Stimulated activated CD4-positive, alpha-beta T cell treated with anti-CD3 and anti-CD28 coated beads, TNF-alpha, amount 100 ng/mL, for 24 hours (primary cell): ENCODE measurements at places on chromosomes 2 and 18.

- DNase-seq: peak; percentile 56
Observed at GRCh38 chr2:38722271-38723061, 28.7 kb downstream of the SRSF7 start.

- DNase-seq: no peak
Observed at GRCh38 chr2:182593394-182593975, 122.6 kb upstream of the DNAJC10 start.

GRCh38 chr2:200449149-200449548 is 60.7 kb downstream of the KCTD18 start:
- DNase-seq: no peak

DNA sequence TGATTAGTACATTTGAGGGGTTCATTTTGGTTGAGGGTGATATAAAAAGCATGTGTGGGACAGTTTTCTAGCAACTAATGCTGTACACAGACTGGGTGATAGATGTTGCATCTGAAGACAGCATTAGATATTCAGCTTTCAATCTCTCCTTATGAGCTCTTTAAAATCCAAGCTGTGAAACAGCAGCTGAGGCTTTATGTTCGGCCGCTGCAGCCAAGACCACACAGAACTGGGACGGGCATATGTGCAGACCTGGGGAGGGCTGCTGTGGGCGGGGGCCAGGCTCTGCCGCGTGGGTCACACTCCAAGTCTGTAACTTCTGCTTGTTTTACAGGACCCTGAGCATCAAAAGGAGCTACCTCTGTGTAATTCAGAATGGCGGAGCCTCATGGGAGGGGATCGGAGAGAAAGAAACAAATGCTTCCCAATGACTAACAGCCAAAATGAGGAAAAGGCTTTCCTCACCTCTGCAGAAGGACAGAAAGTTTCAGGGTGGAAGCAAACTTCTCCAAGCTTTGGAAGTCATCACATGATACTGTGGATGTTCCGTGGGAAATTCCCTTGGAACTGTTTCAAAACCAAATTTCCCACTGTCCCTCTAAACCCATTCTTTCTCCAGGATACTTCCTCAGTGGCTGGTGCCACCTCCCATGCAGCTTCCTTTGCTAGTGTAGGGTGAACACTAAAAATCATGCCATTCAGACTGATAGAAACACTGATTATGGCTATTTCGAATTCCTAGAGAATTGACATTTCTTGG is 711.9 kb upstream of the ID2 start:
- no peak for DNase-seq

DNA sequence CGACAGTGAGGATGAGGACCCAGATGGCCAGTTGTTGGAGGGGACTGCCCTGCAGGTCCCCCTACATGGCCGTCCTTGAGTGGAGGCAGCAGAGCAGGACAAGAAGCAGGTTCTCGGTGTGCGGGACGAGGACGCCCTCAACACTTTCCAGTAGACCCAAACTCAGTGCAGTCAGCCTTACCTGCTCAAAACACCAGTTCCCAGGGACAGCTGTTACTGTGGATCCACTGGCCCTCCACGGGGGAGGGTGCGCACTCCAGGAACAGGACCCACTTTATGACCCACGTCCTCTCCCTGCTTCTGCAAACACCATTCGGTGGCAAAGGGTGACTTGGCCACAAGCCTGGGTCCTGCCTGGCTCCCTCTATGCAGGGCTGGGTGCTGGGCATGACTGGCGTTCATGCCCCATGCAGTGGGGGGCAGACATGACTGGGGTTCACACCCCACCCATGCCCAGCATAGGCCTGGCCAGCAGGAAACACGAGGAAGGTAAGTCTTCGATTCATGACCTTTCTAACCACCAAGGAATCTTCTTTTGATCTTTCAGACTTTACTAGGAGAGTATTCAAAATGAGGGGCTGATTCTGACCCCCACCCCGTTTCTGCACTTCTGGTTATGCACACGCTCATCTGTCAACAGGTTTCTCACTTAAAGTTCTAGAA is 233.7 kb downstream of the HDAC4 start:
- no peak for DNase-seq

DNA sequence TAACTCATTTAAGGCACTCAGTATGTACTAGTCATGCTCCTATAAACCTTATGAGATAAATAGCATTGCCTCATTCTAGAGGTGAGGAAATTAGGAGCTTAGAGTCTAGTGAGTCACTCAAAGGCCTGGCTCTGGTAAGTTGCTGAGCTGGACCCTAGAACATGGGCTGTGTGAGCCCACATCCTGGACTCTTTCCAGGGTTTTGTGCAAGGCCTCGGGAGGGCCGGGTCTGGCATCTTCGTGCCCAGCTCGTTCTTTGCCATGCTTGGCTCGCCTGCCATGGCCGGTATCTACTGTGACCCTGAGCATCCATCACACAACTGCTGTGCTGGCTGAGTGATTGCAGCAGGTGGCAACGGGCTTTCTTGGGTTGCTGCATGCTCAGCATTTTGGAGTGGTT is 168.0 kb downstream of the LPIN1 start:
- DNase-seq: no peak

GRCh38 chr2:134917360-134917865 is 1.2 kb upstream of the CCNT2 start:
- no peak for DNase-seq

DNA sequence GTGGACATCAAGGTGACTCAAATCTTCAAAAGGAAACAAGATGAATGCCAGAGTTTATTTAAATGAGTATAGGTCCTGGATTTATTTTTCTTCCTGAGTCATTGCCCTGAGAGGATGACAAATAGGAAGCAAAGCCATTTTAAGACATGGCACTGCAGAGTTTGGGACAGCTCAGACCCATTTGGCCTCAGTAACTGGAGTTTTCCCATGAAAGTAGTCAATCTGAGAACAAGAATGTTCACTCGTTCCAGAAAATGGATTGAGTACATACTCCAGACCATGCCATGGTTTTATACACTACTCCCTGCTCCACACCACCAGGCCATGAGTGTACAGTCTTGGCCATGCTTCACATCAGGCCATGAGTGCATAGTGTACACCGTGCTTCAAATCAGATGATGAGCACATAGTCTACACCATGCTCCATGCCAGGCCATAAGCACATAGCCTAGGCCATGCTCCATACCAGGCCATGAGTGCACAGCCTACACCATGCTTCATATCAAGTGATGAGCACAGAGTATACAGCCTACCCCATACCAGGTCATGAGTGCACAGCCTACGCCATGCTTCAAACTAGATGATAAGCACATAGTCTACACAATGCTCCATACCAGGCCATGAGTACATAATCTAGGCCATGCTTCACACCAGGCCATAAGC is 202.4 kb downstream of the FBXO15 start:
- no peak for DNase-seq

GRCh38 chr2:75053484-75054112 is 95.2 kb downstream of the POLE4 start:
- DNase-seq: no peak

DNA sequence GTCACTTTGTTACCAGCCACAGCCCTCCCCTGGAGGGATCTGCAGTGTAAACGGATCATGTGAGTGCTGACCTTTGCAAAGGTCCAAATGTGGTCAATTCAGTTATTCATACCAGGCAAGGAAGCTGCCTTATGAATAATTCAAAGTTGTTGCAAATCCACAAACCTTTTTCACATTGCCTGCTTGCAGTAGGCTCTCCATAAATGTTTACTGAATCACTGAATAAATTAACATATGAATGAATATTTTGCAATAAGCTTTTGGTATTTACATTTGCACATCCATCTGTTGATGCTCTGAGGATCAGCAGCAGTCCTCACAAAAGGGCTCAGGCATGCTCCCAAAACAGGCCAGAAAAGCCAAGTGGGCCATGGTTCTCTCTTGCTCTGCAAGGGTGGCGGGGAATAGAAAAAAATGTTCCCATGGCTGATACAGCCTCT is 156.8 kb downstream of the VAPA start:
- DNase-seq: no peak

DNA sequence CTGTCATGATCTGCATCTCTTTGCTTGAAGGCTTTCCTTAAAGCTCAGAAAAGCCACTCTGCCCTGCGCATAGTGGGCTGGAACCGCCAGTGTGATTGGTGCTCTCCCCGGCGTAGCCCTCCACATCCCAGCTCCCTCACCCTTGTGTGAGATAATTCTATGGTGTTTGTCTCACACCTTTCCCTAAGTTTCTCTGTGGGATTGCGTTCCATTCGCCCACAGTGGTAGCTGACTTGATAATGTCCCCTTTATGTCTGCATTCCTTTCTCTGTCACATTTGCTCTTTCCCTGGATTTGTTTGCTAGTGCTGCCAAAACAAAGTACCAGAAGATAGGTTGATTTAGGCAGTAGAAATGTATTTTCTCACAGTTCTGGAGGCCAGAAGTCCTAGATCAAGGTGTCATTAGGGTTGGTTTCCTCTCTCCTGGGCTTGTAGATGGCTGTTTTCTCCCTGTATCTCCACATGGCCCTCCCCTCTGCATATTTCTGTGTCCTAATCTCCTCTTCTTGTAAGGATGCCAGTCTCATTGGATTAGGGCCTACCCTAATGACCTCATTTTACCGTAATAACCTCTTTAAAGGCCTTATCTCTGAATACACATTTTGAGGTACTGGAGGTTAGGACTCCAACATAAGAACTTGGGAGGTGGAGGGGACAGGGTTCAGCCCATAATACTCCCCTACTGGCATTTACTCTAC is 7.4 kb upstream of the TMEM87B start:
- DNase-seq: no peak

DNA sequence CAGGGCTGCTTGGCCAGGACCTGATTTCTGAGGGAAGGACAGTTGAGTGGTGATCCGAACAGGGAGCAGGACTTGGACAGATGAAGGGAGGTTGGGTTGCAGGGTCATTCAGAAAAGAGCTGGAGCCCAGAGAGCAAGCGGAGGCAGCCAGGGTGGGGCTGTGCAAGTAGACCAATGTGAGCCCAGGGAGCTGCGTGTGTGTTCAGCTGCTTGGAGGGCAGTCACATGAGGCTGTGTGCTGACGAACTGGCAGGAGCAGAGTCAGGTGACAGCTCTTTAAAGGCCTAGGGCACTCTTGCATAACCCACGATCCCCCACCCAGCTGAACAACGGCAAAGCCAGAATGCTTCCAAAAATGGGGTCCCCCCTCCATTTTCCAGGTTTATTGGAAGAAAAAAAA is 4.6 kb upstream of the MLPH start:
- DNase-seq: no peak

- no peak for DNase-seq
Observed at GRCh38 chr2:119267604-119268003, 44.0 kb downstream of the STEAP3 start.

GRCh38 chr2:157414050-157414449 is 29.8 kb downstream of the CYTIP start:
- DNase-seq: no peak

DNA sequence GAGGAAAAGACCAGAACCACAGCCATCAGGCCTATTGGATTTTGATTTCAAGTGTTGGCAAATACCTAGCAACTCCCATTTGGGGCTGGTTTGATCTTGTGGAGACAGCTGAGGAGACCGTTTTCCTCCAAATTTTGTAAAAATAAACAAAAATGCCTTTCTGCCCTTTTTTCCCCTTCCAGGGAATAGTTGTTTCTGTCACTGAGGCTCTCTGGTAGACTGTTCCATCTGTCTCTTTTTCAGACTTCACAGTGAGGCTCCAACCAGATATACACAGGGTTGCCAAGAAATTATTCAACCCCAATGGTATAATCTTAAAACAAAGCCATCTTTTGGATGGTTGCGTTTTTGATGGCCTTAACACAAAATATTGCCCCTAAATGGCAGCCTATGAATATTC is 115.7 kb downstream of the ACOXL start:
- DNase-seq: no peak

DNA sequence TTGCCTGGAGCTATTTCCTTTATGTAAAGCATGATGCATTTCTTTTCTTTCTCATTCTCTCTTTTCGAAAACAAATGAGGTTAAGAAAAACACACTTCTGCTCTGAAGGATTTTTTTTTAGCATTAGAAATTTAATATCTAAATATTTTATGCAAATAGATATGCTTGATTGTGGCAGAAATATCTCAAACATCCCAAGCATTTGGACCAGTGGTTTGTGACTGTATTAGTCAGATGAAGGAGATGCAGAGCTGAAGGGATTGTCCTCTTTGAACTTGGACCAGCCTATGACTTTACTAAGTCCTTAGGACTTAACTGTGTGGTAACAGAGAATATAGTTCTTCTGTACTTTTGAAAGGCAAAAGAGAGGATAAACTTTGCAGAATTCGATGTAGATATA is 335.9 kb upstream of the NT5C1B start:
- DNase-seq: no peak

DNA sequence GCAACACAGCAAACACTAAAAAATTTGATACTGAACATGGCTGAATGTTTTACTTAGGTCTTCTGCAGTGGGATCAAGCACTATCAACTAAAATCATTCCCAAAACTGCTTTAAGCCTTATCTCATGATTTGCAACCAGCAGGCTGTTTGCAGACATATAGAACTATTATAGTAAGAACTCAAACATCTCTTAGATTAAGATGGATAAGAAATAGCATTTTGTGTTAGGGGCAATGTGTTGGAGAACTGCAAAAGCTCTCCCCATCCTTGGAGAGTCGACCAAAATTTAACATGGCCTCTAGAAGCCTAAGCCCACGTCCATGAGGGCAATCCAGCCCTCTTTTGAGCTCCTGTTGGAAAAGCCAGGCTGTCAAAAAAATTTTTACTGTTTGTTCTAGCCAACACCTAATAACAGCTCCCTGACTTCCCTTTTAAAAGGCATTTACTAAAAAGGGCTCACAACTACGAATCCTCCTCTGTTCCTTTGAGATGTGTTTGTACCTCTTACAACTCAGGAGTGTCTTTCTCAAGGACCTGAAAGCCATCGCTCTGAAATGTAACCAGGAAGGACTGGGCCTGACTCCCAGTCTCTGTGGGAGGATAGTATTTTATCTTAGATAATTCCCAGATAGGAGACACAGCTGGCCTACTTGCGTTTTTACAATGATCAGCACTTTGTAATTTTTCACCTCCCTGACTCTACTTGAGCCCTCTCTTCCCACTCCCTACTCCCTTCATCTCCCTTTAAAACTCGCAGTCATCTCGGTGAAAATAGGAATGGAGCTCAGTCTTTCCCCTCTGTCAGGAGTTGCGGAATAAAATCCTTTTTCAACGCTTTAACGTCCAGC is 1.4 kb downstream of the KRCC1 start:
- no peak for DNase-seq

- DNase-seq: no peak
Observed at GRCh38 chr18:23627970-23628369, 34.7 kb downstream of the ANKRD29 start.

DNA sequence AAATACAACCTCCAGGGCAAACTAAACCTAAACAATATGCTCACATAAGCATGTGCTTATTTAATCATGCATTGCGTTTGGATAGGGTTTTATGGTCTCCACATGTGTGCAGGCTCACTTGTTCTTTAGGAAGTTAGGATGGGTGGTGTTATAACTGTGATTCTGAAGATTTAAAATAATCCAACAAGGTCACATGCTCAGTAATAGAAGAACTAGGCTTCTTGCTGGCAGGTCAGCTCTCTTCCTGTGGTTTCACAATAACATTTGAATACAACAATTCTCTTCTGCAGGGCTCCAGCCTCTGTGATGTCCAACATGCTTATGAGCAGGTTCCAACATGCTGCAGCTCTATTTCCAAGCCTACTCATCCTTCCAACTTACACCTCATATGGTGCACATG is 84.0 kb downstream of the MYL12B start:
- no peak for DNase-seq

GRCh38 chr18:22847392-22847791 is 85.7 kb upstream of the RBBP8 start:
- DNase-seq: no peak

GRCh38 chr2:124001696-124002430 is 23.2 kb upstream of the CNTNAP5 start:
- DNase-seq: no peak

GRCh38 chr2:215454519-215455246 is 18.8 kb upstream of the FN1 start:
- no peak for DNase-seq

GRCh38 chr2:195898505-195899191 is 170.0 kb downstream of the DNAH7 start:
- DNase-seq: no peak
